ENCODE measurements at places on chromosomes 6 and 20. TPM values are rescaled to one million over a fixed set of nuclear protein-coding genes. Genes with fewer than 3 reads are reported as not detected.

BTN1A1 gene
- total RNA-seq, result not detected

TDP2 gene
- total RNA-seq, result 45.4 TPM

CDH4 gene
- 0.15 TPM for total RNA-seq

DNA sequence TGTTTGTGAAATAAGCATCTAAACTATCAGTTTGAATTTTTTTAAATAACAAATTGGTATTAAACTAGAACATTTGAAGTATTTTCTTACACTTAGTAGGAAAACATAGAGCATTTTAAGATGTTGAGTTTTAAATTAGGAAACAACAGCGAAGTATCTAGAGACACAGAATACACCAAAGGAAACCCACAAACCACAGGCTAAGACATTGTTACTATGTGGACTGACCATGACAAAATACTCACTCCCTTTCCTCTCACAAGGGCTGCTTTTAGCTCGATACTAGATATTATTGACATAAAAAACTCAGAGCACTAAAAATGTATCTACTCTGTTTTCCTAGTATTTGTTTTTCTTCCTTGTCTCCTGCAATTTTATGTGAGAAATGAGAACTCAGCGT is 266.0 kb upstream of the CITED2 start:
- DNase-seq, result no peak

DNA sequence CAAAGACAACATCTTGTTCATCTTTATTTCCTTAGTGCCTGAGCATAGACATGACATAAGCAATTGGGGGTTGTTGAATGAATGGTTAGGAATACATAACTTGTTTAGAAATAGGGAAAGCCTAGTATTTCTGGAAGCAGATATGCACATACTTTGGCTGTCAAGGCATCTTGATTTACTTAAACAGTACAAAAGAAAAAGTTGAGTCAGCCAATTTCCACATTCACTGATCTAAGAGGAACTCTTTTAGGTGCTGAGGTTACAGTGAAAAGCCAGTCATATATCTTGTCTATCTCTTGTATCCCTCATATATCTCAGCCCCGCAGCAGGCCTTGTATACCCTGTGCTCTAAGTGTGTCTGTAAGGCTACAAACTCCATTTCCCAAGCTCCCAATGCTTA is 11.6 kb downstream of the ZKSCAN4 start:
- no peak for DNase-seq

- DNase-seq, result no peak
Measured at GRCh38 chr6:10441004-10441654, 26.3 kb upstream of the TFAP2A start.

- no peak for DNase-seq
Measured at GRCh38 chr6:167684276-167685104, 142.2 kb upstream of the AFDN start.
